ENCODE measurements at places on chromosomes 5 and 9.

- no peak for DNase-seq
Observed at GRCh38 chr5:109467058-109467457, 57.3 kb upstream of the PJA2 start.

GRCh38 chr5:157222506-157223230, 42.0 kb downstream of the ITK start:
- peak; percentile 50 for DNase-seq

- peak; percentile 1 for DNase-seq
Observed at GRCh38 chr9:13140843-13141592, 138.5 kb downstream of the MPDZ start.

DNA sequence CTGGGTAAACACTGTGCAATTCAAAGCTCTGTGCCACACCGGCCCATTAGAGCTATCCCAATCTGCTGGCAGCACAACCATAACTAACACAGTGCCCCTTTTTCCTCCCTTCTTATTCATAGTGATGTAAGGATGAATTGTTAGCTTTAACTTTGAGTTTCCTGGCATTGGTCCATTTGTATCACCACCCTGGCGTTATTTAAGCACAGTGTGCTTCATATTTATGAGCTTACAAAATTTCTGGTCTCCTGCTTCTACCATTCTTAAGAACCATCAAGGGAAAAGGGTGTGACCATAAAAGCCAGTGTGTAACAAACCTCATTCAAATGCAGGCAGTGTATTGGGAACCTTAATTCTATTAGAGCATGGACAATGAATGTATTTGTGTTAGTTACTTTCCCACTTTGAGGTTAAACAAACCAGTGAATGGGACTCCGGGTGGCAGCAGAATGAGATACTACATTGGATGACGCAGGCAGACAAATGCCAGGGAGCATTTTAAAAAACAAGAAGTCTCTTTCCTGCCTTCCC, 222.6 kb downstream of the TMEM161B start:
- DNase-seq = no peak

DNA sequence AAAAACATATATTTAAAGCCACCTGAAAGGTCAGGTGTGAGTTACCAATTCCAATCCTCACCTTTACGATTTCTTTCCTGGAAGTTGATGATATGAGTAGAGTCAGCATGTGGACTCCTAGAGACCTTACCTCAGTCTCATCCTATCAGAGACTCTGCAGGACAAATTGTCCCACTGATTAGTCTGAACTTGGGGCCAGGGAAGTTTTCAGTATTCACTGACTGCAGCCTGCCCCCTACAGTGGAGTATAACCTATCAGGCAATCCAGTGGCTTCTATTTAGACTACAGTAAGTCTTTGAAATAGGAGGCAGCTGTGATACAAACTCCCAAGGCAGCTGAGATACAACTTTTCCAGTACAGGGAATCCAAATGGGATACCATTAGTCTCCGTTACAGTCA, 449.4 kb upstream of the CDH10 start:
- no peak for DNase-seq

GRCh38 chr5:10034001-10034400, 215.7 kb downstream of the ATPSCKMT start:
- DNase-seq = no peak

- no peak for DNase-seq
Observed at GRCh38 chr9:20391208-20391607, 231.1 kb downstream of the MLLT3 start.

- DNase-seq = no peak
Observed at GRCh38 chr5:168740811-168741213, 161.6 kb upstream of the PANK3 start.

DNA sequence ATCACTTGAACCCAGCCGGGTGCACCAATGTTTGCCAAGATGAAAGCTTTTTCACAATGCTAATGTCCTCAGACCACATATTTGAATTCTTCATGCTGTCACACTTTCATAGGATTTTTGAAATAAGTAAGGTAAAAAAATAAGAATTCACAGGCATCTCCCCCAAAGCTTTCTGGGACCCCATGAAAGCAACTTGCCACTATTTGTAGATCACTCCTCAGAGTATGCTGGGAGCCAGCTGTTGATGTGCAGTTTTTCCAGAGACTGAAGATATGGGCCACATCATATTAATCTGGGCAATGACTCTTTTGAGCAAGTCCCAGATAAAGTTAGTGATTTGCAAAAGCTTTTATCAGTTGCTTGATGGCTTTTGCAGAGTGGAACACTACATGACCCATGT, 507.9 kb downstream of the RASEF start:
- no peak for DNase-seq

GRCh38 chr5:142713121-142713706, 27.3 kb upstream of the FGF1 start:
- peak; percentile 86 for DNase-seq

DNA sequence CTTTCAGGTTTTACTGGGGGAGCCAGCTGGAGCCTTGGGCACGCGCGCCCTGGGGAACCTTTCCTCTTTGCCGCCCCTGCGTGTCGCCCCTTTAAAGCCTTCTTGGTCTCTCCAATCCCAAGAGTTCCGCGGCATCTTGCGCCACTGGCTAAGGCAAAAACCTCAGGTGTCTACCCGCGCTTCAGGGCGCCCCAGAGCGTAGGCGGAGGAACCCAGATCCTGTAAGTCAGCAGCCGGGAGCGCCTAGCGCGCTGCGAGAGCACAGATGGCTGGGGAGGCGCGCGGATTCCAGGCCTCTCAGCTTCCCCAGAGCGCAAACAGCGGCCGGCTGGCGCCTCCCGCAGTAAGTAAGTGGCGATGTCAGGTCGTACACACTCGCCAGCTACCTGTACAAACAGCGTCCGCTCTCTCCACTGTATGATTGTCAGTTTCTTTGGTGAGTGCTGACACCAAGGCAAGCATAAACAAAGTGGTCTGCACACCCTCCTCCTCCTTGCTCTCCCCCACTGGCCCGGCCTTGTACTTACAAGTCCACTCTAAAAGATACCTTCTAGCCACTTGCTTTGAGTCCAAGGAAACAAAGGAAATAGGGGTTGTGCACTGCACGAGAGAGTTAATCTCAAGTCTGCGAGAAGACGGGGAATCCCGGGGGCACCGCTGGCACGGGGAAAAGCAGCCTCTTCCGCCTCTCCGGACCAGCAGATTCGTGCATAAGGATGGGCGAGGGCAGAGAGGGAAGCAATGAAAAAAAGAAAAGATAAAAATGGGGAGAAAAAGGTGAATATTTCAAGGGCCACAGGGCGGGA, 2.9 kb downstream of the HTR1A start:
- no peak for DNase-seq

- DNase-seq = no peak
Observed at GRCh38 chr9:6884990-6885389, 127.2 kb downstream of the KDM4C start.

DNA sequence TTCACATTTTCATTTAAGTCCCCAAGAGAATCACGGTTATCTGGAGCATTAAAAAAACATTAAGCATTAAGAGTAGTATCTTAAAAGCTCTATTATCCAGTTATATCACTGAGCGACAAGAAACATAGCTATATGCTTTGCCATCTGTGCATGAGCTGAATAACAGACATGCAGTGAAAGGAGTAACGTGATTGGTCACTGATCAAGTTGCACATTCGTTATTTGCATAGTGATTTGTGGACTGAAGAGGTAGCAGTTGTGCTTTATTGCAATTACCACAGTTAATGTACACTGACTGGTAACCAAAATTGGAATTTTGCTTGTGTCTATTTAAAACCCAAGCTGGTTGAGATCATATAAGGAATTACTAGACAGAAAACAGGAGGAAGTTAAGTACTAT, 107.4 kb downstream of the MCTP1 start:
- no peak for DNase-seq

DNA sequence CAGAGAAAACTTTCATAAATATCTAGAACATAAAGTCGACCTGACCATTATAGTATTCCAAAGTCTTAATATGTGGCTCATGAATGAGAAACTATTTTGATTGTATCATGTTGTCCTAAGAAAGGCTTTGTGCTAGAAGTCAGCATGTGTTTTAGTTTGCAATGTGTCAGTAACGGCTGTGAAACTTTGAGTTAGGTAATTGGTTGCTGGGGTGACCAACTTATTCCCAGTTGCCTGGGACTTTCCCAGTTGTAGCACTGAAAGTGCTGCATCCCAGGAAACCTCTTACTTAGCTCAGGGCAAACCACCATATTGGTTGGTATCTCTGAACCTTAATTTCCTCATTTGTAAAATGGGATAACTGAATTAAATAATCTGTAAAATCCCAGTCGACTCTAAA, 114.6 kb upstream of the SLC12A2 start:
- DNase-seq = no peak

GRCh38 chr9:110655754-110656641, 12.6 kb upstream of the MUSK start:
- DNase-seq = peak; percentile 83

DNA sequence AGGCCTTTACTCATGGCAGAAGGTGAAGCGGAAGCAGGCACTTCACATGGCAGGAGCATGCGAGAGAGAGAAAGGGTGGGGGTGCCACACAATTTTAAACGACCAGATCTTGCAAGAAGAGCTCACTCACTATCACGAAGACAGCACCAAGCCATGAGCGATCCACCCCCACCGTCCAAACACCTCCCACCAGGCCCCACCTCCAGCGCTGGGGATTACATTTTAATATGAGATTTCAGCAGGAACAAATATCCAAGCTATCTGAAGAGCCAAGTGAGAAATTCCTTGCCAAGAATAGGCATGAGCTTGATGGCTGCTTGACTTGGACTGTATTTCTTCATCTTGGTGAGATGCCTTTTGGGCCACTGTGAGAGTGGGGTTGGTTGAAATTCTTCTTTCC, 88.0 kb downstream of the PDZD2 start:
- DNase-seq = no peak

DNA sequence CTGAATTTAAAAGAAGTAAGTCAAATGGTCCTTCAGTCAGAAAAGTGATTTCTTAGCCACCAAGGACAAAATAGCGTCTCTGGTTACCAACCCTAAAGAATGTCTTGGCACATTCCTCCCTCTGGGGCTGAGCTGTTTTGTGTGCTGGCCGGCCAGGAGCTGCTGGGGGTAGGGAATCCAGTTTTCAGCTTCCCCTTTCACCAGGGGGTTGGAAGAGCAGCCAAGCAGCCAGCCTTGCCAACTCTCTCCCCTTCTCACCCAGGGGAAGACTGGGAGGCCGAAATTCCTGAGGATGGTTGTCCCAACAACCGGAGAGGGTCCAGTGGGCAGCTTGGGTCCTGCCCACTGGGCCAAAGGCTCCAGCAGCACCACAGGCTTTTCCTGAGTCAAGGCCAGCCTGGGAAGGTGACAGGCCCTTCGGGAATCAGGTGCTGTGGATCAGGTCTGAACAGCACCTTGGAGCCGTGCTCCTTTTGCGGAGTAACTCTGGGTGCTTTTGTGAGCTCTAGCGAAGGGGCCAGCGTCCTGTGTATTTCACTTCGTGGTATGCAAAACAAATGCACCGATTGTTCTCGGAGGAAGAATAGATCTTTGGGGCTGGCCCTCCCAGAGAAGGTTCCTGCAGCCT, 4.2 kb downstream of the WWC1 start:
- DNase-seq = peak; percentile 86

GRCh38 chr9:98634685-98635336, 73.9 kb downstream of the GABBR2 start:
- no peak for DNase-seq

DNA sequence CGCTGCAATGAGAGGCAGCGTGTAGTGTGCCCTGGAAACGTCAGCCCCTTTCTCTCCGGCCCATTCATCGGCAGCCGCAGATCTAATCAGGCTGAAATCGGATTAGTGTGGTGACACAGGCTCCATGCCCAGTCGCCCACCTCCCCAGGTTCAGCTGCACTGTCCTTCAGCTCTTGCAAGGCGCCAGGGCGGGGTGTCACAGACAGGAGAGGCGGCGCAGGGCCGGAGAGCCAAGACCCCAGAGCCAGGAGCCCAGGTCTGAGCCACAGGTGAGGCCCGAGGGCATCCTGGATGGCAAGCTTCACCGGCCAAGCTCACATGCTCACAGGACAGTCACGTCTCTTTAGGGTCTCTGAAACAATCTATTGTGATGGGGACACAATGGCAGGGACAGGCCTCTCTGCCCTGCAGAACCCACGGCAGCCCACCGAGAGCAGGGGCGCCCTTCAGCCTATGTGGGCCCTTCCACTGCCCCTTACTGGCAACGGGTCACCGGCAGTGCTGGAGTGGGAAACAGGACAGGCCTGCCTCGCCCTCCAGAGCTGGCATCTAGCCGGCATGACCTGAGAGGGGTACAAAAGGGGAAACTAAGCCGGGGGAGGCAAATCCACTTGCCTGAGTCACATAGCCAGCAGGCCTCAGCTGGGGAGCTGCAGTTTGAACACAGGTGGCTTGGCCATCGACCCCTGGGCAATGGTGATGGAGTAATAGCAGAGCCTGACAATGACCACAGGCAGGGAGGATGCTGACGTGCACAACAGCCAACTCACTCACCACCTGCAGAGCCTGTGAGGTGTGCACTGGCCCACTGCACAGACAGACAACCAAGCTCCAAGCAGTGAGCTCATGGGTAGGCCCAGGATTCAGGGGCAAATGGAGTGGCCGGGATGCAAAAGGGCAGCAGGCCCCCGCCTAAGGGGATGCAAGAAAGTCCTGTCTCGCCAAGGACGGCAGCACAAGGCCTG, 48.1 kb downstream of the VAV2 start:
- no peak for DNase-seq

DNA sequence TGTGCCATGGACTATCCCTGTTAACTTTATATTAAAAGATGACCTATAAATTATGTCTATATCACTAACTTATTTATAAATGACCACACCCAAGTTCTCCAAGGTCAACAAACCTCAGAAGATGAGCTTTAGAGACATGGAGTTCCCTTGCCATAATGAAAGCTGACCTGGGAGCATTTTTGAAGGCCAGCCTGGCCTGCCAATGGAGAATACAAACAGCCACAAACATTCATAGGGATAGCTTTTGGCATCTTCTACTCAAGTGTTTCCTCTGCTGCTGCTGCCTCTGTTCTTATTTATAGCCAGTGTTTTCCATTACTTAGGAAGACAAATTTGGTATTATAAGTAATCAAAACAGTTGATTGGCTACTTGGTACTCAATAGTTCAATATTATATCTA, 117.3 kb upstream of the ADAMTS19 start:
- no peak for DNase-seq

DNA sequence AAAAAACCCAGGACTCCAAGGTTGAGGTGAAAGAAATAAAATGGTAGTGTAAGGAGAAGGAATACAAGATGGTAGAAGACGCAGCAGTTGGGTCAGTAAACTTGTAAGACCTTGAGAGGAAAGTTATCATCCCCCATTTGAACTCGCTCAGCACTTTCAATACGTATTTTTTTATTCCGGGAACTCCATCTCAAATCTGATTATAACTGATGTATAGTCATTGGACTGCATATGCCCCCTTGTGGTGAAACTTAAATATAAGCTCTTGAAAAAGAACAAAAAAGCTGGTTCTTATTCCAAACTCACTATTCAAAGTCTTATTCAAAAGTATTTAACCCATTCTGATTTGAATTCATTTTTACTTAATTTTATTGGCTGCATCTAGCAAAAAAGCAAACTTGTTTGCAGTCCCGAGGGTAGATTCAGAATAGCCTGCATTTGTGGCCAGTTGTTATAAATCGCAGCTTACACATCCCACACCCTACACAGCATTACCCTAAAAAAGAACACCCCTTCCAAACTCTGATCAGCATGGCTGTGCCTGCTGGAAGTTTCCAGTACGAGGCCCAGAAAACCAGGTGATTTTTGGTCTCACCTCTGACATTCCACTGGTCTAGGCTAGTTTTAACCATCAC, 118.0 kb downstream of the ESM1 start:
- DNase-seq = peak; percentile 56
